Fibroblast of the aortic adventitia (primary cell): ENCODE measurements at places on chromosomes 11 and 22.
A peak's percentile ranks its signal among the peaks of the same experiment; 100 is the strongest.

DNA sequence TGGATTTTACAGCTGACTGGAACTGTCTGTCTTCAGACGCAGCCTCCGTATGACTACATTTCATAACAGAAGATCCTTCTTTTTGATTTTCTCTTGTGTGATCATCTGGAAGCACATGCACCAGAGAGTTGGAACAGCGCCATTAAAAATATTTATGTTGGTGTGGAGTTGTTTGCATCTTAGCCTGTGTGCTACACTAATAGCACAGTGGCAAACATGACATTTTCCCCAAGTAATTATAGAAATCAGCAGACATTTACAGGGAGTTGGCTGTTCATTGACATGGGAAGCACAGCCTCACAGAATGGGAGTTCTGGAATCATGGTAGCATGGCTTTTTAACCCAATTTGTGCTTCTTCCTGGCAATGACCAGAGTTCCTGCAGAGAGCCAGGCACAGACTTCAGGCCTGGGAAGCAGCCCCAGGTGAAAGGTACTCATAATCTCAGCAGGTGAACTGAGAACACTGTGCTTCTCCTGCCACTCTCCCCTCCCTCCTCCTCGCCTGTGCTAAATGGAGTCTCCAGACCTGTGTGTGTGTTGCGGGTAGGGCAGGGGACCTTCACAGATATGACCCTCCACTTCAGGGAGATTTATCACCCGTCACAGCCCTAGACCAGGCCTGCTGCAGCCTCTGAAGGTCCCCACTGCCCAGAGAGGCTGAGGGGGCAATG is 82.8 kb upstream of the PLET1 start:
- DNase-seq = peak; percentile 8

- DNase-seq = no peak
Measured at GRCh38 chr22:37062702-37063381, 11.3 kb downstream of the KCTD17 start.

GRCh38 chr11:65606876-65607613 is 7.0 kb downstream of the MAP3K11 start:
- peak; percentile 95 for DNase-seq

DNA sequence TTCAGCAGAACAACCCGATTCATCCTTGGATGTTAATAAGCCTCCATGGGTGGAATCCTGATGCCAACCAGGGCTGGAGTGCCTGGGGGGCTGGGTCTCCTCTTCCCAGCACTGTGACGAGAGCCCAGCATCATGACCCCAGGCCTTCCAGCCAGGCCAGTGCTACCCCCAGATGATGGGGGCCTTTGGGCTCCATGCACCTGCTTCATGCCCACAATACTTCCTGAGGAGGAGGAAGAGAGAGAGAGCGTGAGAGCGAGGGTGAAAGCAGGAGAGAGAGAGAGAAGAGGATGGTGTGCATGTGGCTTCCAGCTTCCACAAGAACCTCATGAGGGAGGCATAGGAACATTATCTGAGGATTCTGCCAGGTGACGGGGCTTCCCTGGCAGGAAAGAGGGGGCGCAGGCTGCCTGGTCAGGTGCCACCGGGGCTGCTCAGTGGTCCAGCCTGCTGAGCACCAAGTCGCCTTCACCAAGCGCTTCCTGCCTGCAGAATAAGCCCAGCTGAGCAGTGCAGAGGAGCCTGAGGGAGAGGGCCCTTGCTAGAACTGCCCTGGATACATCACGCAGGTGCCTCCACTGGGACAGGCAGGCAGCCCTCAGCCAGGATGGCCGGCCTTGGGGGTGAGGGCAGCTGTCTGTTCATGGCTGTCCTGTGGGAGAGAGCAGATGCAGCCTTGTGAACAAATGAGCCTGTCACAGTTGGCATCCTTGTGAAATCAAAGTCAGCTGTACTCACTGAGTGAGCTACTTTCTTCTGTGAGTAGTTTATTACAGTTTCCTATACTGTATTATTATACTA is 243.3 kb upstream of the B3GAT1 start:
- no peak for DNase-seq

DNA sequence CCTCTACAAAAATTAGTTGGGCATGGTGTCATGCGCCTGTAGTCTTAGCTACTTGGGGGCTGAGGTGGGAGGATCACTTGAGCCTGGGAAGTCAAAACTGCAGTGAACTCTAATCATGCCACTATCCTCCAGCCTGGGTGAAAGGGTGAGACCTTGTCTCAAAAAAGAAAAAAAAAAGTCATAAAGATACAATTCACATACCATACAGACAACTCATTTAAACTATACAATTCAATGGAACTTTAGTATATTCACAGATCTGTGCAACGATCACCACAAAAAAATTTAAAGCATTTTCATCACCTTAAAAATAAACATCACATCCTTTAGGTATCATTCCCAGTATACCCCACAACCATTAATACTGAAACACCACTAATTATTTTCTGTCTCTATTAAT is 201.2 kb downstream of the PGR start:
- DNase-seq = no peak
